ENCODE measurements at places on chromosomes 7 and 10. TPM values are rescaled to one million over a fixed set of nuclear protein-coding genes. Genes with fewer than 3 reads are reported as not detected.

The DNAJC9 gene
- 35.4 TPM for total RNA-seq

The GNAT3 gene
- total RNA-seq = not detected

The ANKRD1 gene
- not detected for total RNA-seq

The ASZ1 gene
- not detected for total RNA-seq

The UTF1 gene
- not detected for total RNA-seq

The BTAF1 gene
- total RNA-seq = 19.0 TPM

The IDE gene
- total RNA-seq = 32.2 TPM

The SLC39A12 gene
- not detected for total RNA-seq

The GRID2IP gene
- total RNA-seq = 0.38 TPM

The FAM24B gene
- total RNA-seq = 4.2 TPM
